Nephron progenitor cell (in vitro differentiated cells): ENCODE measurements at places on chromosomes 7 and 10.

- DNase-seq, result no peak
Measured at GRCh38 chr10:75696536-75696935, 265.1 kb downstream of the LRMDA start.

GRCh38 chr10:110057456-110057855 is 49.7 kb downstream of the ADD3 start:
- no peak for DNase-seq

DNA sequence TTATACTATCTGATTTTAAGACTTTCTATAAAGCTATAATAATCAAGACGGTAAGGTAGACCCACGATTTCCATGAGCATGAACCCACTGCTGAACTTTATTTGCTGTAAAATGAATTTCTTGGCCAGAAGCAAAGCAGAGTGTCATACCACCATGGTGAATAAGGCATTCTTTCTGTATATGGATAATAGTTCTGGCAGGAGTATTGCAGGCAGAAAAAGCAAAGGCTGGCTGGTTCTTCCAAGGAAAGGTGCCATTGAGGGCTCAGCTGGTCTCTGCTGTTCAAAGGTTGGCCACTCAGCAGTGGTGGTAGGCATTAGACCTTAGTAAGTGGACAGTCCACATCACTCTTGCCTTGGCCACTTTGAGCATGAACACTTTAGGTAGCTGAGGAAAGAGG is 104.1 kb upstream of the KCNMA1 start:
- no peak for DNase-seq

GRCh38 chr7:25009257-25009656 is 29.3 kb upstream of the OSBPL3 start:
- no peak for DNase-seq

GRCh38 chr7:91034459-91035368 is 229.5 kb upstream of the FZD1 start:
- peak; percentile 47 for DNase-seq
